ENCODE measurements at places on chromosomes 2 and 18.

DNA sequence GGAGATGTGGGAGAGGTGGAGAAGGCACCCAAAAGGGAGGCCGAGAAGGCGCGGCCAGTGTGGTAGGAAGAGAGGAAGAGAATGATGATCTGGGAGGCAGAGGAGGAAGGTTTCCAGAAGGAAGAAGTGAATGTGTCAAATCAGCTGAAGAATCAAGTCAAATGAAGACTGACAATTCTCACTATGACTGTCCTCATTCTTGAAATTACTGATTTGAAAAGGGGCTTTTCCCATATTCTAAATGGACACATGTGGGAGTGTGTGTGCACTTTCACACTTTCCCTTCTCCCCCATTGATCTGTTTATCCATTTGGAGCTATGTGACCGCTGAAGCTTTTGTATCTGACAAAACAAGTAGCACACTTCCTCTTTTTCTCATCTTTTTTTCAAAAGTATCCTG lies 6.1 kb downstream of the AFF3 start:
- no peak for DNase-seq

DNA sequence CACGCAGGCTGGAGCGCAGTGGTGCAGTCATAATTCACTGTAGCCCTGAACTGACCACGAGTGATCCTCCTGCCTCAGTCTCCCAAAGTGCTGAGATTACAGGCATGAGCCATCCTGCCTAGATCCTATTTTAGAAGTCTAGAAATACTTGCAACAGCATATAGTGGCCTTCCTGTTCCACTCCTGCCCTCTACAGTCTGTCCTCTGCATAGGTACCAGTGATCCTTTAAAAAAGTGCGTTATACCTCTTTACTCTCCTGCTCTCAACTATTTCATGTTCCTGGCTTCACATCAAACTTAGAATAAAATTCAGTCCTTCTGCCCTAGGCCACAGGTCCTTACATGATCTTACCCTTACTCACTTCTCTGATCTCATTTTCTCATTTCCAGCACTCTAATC lies 6.0 kb downstream of the COMMD1 start:
- no peak for DNase-seq

- no peak for DNase-seq
Measured at GRCh38 chr2:112694182-112694581, 26.6 kb upstream of the NT5DC4 start.

- no peak for DNase-seq
Measured at GRCh38 chr18:23121133-23121532, 14.2 kb upstream of the CABLES1 start.

DNA sequence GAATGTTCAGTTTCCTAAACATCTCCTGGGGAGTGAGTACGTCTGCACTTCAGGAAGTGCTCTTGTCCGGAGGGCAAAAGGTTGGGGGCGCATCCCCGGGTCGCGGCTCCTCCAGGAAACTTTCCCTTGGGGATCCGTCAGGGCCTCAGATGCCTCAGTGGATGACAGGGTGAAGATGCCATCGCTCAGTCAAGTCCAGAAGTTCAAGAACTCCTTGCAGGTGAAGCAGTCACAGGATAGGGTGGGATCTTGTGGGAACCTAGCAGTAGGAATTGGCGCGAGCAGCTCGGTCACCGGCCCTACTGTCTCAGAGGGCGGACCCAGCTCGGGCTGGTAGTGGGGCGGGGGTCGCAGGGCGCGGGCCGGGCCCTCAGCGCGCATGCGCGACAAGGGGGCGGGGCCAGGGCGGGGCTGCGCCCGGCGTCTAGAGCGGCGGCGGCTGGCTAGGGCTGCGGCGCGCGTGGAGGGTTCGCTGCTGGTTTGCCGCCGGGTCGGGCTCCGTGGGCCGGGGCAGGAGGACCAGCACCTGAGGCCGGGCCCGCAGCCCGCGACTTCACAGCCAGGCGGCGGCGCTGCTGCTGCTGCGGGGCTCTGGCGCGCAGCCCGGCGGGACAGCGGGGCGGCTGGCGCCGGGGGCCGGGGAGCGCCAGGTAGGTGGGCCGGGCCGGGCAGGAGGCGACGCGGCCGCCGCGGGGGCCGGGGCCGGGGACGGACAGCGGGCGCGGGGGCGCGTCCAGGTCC lies at the start of gene INPP4A:
TSS of gene INPP4A (plus strand) at position 423 of the 741 bp plus-strand sequence. CDS start 75,191 bp downstream, outside the sequence.
- DNase-seq: peak; percentile 78

- DNase-seq: no peak
Measured at GRCh38 chr2:120917886-120918285, 182.2 kb downstream of the GLI2 start.

DNA sequence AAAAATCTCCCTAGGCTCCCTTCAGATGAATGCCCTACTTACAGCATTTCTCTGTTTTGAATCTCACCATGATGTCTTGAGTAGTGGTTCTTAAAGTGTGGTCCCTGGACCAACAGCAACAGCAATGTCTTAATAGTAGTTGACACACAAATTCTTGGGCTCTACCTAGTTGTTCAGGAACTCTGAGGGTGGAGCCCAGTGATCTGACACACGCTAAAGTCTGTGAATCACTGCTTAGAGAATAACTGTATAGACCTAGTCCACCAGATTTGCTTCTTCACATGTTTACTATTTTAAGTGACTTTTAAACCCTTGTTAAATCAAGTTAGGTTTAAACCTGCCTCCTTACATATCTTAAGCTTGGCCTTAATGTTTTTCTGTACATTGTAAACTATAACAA lies 47.6 kb upstream of the ARHGAP15 start:
- no peak for DNase-seq

DNA sequence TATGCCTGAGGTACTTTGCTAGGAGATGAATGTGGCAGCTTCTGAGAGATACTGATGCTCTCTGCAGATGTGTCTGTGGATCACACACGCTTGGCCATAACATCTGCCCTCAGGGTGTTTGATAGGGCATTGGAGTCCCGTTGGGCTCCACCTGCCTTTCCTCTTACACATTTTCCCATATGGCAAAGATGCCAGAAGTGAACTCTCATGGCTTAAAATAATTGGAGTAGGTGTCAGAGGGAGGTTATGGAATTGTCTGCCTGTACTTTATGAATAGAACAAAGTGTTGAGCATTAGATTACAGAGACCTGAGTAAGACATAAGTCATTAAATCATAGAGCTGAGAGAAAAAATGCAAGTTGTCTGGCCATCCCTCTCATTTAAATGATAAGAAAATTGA lies 75.3 kb upstream of the PNPT1 start:
- DNase-seq: no peak

DNA sequence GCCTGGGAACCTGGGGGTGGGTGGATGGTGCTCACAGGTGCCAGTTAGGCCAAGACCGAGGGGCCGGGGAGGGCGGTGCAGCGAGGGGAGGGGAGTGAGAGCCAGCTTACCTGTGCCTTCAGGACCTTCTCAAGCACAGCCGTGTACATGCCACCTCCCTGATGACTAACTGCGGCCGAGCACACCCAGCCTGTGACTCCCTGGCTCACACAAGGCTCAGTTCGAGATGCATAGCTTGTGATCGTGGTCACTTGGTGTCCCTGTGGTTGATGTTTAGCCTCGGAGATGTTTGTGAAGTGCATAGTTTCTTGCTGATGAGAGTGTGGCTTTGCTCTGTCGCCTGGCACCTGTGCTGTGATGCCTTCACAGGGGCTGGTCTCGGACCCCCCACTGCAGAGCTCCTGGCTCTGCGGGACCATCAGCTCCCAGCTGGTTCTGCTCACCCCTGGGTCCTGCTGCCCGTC lies 84.5 kb upstream of the ODC1 start:
- DNase-seq: no peak

DNA sequence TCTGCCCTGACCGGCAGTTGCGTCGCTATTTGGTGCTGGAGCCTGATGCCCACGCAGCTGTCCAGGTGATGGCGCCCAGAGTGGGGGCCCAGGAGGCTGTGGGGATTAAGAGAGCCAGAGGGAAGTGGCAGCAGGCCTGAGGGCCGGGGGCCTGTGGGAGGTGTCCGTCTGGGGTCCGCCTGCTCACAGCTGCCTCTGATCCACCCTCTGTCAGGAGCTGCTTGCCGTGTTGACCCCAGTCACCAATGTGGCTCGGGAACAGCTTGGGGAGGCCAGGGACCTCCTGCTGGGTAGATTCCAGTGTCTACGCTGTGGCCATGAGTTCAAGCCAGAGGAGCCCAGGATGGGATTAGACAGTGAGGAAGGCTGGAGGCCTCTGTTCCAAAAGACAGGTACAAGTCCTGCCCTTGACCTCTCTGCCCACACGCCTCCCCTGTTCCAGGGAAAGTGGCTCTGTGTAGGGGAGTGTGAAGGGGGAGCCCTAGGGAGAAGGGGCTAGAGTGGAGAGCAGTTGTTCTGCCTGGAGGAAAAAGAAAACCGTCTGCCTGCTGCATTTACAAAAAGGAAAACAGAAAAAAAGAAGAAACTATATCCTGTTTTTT lies 11.6 kb downstream of the STK11IP start:
- DNase-seq: no peak

DNA sequence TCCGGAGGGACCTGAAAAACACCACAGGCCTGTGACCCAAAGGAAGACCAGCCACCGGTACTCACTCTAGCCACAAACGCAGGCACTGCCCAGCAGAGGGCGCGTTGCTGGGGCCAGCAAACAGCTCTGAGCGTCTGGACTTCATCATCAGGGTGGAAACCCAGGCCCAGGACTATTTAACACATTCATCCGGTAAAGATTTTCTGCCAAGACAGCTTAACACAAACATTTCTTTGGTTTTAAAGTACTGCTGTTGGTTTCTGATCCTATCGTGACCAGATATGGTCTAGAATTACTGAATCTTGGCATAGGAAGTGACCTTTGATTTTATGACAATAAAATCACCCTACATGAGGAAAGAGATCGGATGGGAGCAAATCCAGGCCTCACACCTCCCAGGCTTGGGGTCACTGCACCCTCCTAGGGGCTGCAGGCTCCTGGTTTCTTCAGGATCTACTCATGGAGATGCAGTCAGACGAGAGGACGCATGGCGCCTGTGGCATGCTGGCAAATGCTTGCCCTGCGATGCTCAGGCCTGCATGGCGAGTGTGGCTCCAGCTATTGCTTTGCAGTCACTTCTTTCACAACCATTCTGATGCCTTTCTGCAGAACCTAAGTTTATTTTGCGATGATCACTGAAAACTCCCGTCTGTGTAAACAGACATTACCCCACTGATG lies 130.4 kb downstream of the COL4A4 start:
- no peak for DNase-seq

GRCh38 chr18:79806976-79807841 lies 9.5 kb downstream of the KCNG2 start:
- DNase-seq: no peak

- DNase-seq: no peak
Measured at GRCh38 chr2:127087791-127088495, 19.0 kb downstream of the BIN1 start.

GRCh38 chr2:174967691-174968260 lies 37.4 kb downstream of the CHN1 start:
- no peak for DNase-seq

DNA sequence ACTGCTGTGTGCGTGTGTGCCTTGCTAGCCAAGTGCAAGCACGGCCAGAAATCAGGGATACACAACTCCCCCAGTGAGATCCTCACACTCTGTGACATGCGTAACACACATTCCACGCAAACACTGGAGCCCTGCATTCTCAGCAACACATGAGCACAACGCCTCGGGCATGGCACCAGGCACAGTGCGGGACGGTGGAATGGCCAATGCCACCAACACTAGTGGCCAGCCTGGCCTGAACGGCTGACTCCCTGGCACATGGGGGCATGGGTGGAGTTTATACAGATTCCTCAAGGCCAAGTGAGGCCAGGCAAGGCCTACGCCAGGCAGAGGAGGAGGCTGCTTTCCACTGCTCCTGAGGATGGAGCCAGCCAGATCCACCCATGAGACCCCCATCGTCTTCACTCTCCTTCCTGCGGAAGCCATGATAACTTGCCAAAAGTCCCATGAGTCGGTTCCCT lies 56.2 kb downstream of the ANKMY1 start:
- no peak for DNase-seq

DNA sequence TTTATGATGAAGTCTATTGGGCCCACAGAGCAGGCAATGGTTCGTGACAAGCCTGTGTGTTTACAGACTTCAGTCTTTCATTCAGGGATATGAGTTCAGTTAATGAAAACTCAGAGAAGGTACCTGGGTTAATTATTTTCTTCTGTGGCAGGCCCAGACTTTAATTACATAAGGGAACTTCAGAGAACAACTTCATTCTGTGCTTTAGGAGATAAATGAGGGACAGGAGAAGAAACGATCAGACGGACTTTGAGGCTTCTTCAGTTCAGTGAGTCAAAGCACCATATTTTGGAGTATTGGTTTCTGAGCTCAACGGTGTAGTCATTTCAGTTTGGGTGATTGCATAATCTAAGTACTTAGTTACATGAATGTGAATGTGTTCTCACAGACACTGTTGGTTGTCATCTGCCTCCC lies 203.0 kb upstream of the KCNJ3 start:
- DNase-seq: no peak

DNA sequence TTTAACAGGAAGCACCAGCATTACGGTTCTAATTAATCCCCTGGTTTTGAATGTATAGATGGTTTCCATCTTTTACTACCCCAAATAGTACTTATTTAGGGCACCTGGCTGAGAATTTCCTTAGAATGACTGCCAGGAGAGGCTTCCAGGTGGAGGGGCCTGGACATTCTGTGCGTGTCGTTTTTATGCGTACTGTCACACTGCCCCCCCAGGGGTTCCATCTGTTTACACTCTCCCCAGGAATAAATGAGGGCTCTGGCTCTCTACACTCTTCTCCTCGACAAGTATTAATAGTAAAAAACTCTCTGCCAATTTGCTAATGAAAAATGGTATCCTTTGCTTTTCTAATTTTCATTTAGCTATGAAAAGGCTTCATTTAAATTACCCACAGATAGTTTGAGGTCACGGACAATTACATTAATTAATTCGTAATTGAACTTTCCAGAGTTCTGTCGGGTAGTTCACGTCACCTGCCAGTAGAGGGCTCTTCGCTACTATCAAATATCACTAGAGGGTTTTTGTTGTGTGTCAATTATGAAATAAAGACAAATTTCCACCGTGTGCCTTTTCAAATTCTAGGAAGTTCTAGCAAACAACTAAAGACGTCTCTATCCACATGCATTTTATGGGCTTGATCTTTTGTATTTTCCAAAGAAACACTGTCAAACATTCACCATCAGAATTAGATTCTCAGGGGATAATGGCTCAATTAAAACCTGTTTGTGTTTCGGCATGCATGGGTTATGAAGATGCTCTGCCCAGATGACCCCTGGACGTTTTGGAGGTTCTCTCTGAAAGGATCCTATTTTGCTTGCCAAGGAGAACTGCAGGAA lies 88.8 kb upstream of the ASB18 start:
- DNase-seq: peak; percentile 47

GRCh38 chr2:6359964-6360363 lies 505.7 kb downstream of the CMPK2 start:
- no peak for DNase-seq

- no peak for DNase-seq
Measured at GRCh38 chr2:69456950-69457445, 19.8 kb upstream of the NFU1 start.

GRCh38 chr2:69973335-69973735 lies 11.9 kb upstream of the ASPRV1 start:
- DNase-seq: no peak

DNA sequence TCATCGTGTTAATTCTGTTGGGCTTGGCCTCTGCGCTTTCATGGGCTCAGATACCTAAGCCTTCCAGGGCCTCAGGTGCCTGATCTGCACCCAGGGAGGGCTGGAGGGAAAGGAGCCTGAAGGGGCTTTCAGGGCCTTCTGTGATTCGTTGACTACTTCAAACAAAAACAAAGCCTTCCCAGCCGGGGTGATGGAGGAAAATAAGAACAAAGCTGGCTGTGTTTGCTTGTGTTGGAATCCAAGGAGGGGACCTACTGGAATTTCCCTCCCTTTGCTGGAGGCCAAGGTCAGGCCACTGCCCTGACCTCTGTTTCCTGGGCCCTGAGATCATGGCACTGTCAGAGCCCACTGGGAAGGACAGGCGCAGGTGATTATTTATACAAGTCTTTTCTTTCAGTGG lies 135.3 kb downstream of the KLHL29 start:
- no peak for DNase-seq

Data from CD4-positive, alpha-beta T cell treated with Interleukin-15 for 4 hours (primary cell).